Hippocampal formation (tissue), 2 donors: ENCODE measurements at places on chromosomes 12 and 14.

DNA sequence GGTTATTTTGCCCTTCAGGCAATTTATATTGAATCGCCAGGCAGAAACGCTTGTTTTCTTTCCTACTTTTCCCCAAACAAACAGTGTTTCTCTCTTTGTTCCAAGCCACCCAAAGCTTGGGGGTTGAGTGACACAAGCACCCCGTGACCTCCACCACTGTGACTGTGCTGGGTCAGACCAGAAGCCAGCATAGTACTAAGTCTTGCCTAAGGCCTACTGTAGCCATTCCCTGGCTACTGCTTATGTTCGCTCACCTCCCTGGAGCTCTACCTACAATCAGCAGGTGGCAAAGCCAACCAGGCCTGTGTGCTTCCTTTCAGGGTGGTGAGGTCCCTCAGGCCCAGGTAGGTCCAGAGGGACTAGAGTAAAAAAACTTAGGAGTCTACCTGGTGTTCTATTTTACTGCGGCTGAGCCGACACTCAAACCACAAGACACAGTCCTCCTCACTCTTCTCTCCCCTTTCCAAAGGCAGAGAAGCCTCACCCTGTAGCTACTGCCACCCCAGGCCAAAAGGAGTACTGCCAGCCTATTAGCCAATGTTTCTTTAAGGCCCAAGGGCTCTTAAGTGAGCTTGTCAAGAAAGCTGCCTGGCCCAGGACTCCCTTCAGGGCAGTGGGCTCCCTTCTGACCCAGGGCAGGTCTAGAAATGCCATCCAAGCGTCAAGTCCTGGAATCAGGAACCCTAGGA lies 411.8 kb upstream of the MIS18BP1 start:
- no peak for DNase-seq

DNA sequence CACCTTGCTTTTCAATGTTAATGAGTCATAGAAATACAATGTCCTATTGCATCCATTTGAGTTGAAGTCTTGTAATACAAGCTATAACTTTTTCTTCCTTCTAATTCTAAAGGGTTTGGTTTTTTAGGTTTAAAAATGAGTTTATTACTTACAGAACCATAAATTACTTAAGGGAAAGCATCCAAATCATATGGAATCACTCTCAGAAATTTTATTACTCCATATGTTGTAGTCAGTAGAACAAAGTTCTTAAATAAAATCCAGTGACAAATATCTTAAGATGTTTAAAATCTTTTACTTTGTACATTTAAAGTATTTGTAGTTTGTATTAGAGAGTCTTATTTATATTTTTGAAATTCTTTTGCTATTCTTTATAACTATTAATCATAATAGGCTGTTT lies 253.2 kb downstream of the IPO8 start:
- no peak for DNase-seq

DNA sequence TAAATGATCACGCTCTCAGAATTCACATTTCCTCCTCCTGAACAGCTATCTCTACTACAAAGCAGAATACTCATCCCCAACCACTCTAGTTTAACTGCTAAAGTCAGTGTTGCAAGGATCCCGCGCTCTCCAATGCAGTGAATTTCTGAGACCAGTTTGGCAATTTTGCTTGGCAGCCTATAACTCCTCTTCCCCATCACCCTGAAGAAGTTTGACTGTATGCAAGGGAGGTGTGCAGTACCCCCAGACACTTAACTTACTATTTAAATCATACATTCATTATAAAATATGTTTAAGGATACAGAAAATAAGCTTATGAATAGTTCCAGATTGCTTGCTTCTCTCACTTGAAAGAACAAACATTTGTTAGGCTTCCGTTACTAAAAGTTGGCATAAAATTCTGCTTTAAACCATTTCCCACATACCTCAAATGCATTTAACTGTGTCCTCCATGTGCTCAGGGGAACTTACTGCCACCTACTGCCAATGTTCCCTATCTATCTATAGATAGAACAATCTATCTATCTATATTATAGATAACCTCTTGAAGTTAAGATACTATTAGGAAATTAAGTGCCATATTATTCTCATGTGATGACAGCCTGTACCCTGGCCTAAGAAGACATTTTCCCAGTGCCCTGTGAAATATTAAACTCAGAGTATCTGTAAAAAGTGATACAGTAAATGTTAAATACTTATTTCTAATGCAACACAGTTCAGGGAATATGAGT lies 2.4 kb downstream of the LGR5 start:
- DNase-seq, result no peak

DNA sequence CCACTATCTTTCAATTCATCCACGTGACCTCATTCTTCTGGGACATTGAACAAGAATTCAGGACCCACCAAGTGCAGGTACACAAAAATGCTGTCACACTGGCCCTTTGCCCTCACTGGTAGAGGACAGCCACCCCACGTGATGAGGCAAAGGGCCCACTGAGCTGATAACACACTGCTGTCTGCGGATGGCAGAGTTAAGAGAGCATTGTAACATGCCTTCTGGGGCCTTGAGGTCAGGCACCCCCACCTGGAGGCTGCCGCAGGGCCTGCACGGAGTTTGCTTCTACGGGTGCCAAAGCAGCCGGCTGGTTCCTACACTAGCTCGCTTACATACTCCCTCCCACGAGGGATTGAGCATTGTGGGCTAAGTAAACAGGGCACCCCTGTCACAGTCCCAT lies 101.0 kb downstream of the LRIG3 start:
- DNase-seq, result no peak

- no peak for DNase-seq
Measured at GRCh38 chr14:79833781-79834180, 377.5 kb downstream of the DIO2 start.

- no peak for DNase-seq
Measured at GRCh38 chr14:101076451-101077198, 173.1 kb upstream of the RTL1 start.

- DNase-seq, result no peak
Measured at GRCh38 chr14:21107283-21107800, 6.5 kb downstream of the TMEM253 start.

DNA sequence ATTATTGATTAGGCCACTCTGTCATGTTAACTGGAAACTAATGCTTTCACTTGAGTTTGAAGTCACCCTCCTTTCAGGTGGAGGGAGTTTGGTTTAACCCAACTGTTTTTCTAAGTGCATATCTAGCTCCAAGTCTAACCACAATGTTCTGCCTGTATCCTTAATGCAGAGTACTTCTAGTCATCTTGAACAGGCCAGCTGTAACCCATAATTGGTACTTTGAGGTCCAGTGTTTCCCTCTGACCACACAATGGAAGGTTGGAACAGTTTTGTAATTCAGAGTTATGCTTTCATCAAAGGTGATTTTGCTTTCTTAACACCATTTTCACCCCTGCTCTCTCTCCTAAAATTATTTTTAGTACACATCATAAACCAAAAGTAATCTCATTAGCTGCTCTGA lies 237.2 kb upstream of the DCN start:
- no peak for DNase-seq

DNA sequence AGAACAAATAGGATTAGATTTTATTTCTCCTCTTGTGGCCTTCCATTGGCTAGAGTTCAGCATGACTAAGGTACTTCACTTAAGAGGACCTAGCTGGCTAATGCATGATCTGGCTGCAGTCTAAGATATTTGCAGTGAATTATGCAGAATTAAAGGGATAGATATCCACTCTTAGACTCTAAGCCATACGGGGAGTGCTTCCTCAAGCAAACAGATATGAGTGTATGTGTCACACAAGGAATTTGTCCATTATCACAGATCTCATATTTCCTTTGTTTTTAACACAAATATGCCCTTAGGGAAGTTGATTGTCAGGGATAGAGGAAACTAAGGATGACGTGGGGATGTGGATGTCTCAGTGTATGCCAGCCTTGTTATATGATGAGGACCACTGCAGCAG lies 88.1 kb upstream of the DHRS4 start:
- no peak for DNase-seq

DNA sequence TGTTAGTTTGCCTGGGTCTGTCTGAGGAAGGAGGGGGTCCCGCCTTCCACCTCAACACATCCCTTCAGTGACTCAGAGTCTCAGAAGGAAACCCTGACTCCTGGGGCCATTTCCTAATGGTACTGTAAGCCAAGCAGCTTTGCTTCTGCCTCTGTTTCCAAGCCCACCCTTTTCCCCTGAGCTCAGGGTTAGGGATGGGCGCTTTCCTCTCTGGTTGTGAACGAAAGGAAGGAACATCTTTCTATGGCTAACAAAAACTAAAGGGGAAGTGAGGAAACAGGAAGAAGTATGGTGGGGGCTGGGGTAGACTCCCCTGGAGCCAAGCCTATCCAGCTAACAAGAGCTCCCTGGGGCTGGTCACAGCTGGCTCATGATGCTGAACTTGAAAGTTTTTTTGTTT lies 11.6 kb upstream of the UNC119B start:
- DNase-seq, result no peak

- no peak for DNase-seq
Measured at GRCh38 chr12:3113671-3114325, 36.6 kb downstream of the TSPAN9 start.

GRCh38 chr14:102602421-102603292 lies 10.2 kb downstream of the RCOR1 start:
- no peak for DNase-seq

GRCh38 chr12:125015680-125016310 lies 22.4 kb downstream of the BRI3BP start:
- DNase-seq, result peak; percentile 41

GRCh38 chr12:79360936-79361335 lies 329.8 kb downstream of the PAWR start:
- DNase-seq, result peak; percentile 22

DNA sequence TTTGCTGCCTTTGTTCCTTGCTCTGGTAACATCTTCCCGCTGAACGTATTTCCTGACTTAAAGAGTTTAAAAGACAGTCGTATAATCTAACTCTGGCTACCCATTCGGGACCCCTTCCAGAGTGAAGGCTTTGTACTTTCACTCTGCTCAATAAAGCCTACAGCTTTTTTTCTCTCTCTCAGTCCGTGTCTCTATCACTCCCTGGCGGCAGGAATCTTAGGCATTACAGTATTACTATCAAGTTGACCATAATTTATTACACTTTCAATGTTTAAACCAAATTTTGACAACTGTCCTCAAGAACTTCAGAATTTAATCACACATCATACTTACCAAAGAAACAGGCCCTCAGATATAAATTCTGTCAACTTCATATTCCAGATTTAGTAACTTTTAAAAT lies 967.9 kb downstream of the FSCB start:
- no peak for DNase-seq

DNA sequence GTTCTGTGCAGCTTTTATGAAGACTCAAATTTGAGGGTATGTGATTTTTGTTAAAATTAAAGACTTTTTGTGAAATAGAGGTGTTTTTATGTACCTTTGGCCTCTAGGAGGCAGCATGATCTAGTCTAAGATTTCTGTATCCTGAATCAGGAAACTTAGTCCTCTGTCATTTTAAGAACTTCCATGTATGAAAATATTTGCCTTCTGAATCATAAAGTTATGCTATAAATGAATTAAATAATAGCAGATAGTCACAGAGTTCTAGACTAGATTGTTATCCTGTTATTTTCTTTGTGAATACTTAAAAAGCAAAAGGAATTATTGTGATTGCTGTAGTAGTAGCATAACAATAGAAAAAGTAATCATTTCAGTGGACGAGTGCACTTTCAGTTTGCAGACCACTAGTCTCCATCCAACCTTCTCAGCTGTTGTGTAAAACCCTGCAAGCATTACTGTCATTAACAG lies 56.3 kb downstream of the FGD4 start:
- no peak for DNase-seq

GRCh38 chr12:109461846-109462756 lies 15.0 kb downstream of the KCTD10 start:
- peak; percentile 17 for DNase-seq

GRCh38 chr14:102917469-102918211 lies 4.8 kb upstream of the AMN start:
- no peak for DNase-seq

DNA sequence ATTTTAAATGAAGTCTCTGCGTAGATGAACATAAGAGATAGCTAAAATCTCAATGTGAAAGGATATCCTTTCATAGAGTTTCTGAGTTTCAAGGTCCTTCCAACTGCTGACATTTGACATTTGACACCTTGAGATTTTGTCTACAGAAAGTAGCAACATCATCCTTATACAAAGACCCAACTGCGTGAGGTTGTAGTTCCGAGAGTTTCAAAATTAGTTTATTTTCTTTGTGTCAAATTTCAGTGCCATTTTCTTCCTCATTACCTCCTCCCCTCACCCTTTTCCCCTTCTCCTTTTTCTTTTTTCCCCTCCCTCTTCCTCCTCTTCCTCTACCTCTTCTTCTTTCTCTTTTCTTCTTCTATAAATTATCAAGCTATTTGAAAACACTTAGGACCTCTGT lies 26.9 kb upstream of the BATF start:
- DNase-seq, result no peak

- peak; percentile 32 for DNase-seq
Measured at GRCh38 chr14:101223127-101223526, 319.6 kb upstream of the RTL1 start.

DNA sequence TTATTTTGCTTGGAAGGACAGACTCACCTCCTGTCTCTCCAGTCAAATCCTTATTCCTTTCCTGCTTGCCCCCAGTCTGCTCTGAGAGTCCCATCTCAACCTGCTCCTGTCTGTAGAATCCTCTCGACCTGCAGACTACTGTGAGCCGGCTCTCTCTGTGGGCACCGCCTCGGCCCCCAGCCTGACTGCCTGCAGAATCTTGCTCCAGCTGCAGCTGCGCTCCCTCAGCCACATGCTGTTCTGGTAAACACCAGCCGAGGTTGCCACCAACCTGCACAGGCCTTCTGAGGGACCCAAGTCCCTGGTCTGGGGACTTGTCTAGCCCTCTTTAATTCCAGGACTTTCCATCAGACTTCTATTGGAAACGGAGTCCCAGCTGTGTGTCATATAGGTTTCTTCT lies 44.8 kb upstream of the PRMT8 start:
- DNase-seq, result no peak

DNA sequence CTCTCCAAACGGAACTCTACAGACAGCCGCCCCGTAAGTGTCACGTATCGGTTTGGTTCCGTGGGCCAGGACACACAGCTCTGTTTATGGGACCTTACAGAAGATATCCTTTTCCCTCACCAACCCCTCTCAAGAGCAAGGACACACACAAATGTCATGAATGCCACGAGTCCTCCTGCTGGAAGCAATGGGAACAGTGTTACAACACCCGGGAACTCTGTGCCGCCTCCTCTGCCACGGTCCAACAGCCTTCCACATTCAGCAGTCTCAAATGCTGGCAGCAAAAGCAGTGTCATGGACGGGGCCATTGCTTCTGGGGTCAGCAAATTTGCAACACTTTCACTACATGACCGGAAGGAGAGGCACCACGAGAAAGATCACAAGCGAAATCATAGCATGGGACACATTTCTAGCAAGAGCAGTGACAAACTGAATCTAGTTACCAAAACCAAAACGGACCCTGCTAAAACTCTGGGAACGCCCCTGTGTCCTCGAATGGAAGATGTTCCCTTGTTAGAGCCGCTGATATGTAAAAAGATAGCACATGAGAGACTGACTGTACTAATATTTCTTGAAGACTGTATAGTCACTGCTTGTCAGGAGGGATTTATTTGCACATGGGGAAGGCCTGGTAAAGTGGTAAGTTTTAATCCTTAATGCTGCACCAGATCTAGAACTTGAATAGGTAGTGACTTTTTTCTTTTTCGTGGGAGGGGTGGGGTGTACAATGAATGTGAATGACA lies 69.7 kb downstream of the WDR20 start:
- DNase-seq, result peak; percentile 81
